ENCODE measurements at places on chromosomes 7 and 10. TPM values are rescaled to one million over a fixed set of nuclear protein-coding genes. Genes with fewer than 3 reads are reported as not detected.

Gene OR2A5
- total RNA-seq = not detected

Gene BNIP3
- 72.0 TPM for total RNA-seq

Gene SDHAF3
- 17.4 TPM for total RNA-seq

Gene STAG3
- total RNA-seq = 1.6 TPM

Gene ZCCHC24
- 33.2 TPM for total RNA-seq

Gene SERPINE1
- 464 TPM for total RNA-seq

Gene CNPY1
- not detected for total RNA-seq

Gene SPDYE2B
- not detected for total RNA-seq

Gene TACC2
- total RNA-seq = 3.7 TPM

Gene CALHM1
- total RNA-seq = not detected

Gene DNAJB9
- total RNA-seq = 12.1 TPM

Gene ERVW-1
- not detected for total RNA-seq

Gene FERD3L
- not detected for total RNA-seq

Gene SPDYE2
- total RNA-seq = not detected

Gene CTAGE4
- not detected for total RNA-seq

Gene POLR2J
- 46.7 TPM for total RNA-seq

Gene CTAGE8
- total RNA-seq = 0.59 TPM

Gene SFXN2
- total RNA-seq = 9.6 TPM

Gene TMEM243
- total RNA-seq = 33.8 TPM

Gene SLC29A4
- 0.59 TPM for total RNA-seq

Gene RAB19
- total RNA-seq = not detected

Gene CPA1
- total RNA-seq = not detected

Gene ENO4
- total RNA-seq = not detected

Gene TPST1
- 58.3 TPM for total RNA-seq

Gene GIMAP1
- not detected for total RNA-seq

Gene TFPI2
- 369 TPM for total RNA-seq

Gene CALML3
- total RNA-seq = not detected

Gene PCDH15
- not detected for total RNA-seq

Gene CHST3
- 23.5 TPM for total RNA-seq

Gene HMX3
- not detected for total RNA-seq

Gene PRKG1
- 15.6 TPM for total RNA-seq

Gene TSPAN33
- not detected for total RNA-seq

Gene NDUFB2
- 76.8 TPM for total RNA-seq

Gene GPR37
- not detected for total RNA-seq

Gene FXYD4
- not detected for total RNA-seq

Gene ANKRD7
- total RNA-seq = 0.39 TPM

Gene FEZF1
- not detected for total RNA-seq

Gene ARHGAP21
- 110 TPM for total RNA-seq

Gene PDE6C
- total RNA-seq = not detected

Gene MACC1
- total RNA-seq = 0.37 TPM

Gene SLC26A5
- total RNA-seq = not detected

Gene DLX5
- total RNA-seq = not detected

Gene LRIT1
- total RNA-seq = not detected

Gene CTNNA3
- under 0.01 TPM for total RNA-seq

Gene ANKRD30A
- not detected for total RNA-seq

Gene PLXDC2
- total RNA-seq = 0.37 TPM

Gene EMX2
- 1.1 TPM for total RNA-seq

Gene PSMC2
- 193 TPM for total RNA-seq

Gene MSMB
- total RNA-seq = not detected

Gene C7orf57
- not detected for total RNA-seq

Gene NRCAM
- total RNA-seq = 0.78 TPM

Gene GFRA1
- 1.1 TPM for total RNA-seq

Gene FLNC
- total RNA-seq = 99.9 TPM

Gene INMT
- total RNA-seq = 7.0 TPM

Gene PAX4
- total RNA-seq = not detected

Gene AASS
- 33.2 TPM for total RNA-seq

Gene CYP3A7
- total RNA-seq = not detected
